Iris pigment epithelial cell (primary cell): ENCODE measurements at places on chromosomes 6 and 20.

DNA sequence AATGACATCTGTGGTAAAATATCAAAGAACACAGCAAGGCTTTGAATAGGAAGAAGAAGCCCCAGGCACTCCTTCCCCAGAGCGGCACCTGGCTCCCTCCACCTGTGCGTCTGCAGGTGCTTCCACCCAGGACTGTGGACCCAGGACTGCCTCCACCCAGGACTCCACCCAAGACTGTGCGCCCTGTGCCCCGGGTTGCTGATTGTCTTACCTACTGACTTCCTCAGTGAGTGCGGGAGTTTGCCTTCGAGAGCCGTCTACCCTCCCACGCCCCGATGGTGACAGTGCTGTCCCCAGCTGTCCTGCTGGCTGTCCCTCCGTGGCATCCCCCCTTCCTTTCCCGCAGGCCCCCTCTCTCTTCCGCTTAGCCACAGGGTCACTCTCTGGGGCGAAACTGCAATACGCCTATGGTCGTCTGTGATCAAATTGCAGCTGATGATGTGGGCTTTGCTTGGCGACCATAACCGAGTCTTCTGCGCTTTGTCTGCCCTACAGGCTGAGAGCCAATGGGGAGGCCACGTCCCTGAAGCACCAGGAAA is 52.1 kb downstream of the IRF4 start:
- no peak for DNase-seq

- DNase-seq = no peak
These were observed 126.5 kb downstream of the CDK19 start for GRCh38 chr6:110688661-110689268.

DNA sequence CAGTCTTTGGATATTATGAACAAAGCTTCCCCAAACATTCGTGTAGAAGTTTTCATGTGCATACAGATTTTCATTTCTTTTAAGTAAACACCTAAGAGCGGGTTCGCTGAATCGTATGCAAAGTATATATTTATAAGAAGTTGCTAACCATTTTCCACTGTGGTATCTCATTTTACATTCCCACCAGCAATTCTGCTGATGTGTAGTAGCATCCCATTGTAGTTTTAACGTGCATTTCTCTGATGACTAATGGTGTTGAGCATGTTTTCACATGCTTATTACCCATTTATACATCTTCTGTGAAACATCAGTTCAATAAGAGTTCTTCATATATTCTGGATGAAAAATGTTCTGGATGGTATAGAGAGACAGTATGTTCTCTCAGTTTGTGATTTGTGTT is 97.4 kb downstream of the IYD start:
- no peak for DNase-seq

- DNase-seq = no peak
These were observed 10.2 kb downstream of the RNASET2 start for GRCh38 chr6:166946125-166946524.

DNA sequence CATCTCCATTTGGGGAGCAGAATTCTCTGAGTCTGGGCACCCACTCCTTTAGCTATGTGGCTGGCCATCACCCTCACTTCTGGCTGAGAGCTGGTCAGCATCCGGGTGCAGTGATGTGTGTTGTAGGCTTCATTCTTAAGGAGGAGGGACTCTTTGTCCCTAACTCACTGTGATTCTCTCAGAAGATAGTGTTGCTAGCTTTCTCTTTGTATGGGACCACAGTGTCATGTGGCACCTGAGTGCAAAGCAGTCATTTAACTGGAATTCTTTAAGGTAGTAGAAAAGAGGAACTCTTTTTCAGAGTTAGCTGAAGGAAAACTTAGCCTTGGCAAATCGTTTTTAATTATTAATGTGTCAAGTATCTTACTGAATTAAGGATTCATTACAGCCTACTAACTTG is 165.9 kb downstream of the JARID2 start:
- DNase-seq = no peak

DNA sequence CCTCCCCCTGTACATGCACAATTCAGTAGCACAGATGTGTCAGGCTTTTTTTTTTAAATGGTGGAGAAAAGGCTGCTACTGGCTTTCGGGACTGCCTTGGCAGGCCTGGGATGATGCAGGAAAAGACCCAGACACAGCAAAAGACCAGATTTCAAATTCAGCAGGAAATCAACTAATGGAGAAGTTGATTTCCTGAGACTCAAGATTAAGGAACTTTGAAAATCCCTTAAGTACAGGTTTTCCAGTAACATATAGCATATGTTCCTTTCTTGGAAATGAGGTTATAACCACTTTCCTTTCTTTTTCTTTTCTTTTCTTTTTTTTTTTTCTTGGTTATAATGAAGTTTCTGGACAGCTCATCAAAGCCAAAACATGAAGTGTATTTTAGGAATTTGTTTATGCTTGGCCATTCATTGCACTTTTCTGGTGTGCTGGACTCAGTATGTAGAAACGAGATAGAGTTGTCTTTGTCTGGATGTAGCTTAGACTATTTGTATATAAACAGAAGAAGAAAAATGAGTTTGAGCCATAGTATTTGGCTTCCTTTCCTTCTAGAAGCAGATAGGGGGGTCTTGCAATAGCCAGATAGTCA is 119.4 kb downstream of the SASH1 start:
- DNase-seq = peak; percentile 69

DNA sequence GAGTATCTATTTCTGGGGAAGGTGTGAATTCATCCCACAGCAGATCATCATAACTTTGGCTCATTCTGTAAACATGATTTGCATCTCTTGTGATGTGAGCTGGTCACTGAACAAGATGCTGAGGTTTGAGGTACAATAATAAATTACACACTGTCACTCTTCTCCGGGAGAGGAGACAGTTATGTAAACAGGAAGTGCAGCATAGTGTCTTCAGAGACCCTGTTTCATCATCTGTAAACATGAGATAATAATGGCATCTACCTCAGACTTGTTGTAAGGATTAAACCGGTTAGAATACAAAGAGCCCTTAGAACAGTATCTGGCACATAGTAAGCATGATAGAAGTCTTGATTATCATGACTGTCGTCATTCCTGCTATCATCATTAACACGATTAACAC is 125.2 kb downstream of the TBC1D7 start:
- no peak for DNase-seq

DNA sequence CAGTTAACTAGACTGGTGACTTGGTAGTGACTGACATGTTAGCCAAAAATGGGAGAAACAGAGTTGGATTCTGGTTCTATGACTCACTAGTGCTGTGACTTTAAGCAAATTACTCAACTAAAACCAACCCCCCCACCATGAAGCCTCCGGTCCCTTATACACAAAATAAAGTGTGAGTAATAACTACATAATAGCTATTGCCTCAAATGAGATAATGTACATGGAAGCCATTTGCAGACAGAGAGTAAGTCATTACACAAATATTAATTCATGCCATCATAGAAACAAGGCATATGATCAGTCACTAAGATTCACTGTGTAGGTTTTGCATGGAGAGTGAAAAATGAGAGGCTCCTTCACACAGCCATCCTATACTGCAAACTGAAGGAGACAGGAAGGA is 111.9 kb downstream of the HIVEP2 start:
- DNase-seq = peak; percentile 95

DNA sequence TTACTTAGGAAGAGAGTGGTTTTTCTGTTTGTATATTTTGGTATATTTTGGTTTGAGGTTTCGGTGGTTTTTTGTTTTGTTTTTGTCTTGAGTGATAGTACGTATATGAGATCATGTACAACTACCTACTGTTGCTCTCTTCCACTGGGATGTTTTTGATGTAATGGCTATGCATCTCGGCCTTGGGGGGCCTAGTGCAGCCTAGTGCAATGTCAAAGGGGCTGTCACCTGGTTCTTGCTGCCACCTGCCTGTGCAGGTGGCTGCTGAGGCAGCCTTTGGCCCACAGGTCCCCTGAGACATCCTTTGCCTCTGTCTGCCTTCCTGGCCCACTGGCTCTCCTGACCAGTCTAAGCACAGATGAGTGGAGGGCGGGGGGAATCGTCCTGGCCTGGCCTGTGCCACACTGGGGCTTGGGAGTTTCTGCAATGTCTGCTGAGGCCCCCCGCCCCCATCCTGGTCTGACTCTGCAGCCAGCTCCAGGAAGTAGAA is 546.6 kb downstream of the CD83 start:
- DNase-seq = no peak

DNA sequence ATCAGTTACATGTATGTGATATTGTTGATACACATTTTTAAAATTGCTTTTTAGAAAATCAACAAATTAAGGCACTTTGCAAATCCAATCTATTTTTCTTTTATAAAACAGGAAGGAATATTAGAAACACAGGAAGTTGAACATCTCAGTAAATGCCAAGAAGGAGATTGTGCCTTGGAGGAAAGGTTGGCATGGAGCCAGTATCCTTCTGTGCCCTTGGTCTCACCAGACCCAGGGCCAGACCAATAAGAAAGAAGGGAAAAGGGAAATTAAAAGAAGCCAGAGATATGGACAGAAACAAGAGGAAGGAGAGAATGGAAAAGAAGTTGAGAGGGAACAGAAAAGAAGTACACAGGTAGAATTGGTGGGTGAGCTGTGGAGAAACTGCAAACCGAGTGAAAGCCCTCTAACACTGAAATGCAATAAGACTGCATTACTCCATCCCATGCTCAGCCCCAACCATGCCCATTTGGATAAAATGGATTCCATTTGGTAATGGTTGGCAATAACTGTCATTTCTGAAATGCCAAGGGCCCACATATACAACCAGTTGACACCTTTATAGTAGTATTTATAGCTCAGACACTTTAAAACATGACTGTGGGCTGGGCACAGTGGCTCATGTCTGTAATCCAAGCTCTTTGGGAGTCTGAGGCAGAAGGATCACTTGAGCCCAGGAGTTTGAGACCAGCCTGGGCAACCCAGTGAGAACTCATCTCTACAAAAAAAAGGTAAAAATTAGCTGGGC is 133.8 kb downstream of the GMPR start:
- no peak for DNase-seq

GRCh38 chr6:166770216-166771116 is 143.4 kb upstream of the RPS6KA2 start:
- DNase-seq = peak; percentile 12

- no peak for DNase-seq
These were observed 128.0 kb upstream of the NT5E start for GRCh38 chr6:85321906-85322305.

DNA sequence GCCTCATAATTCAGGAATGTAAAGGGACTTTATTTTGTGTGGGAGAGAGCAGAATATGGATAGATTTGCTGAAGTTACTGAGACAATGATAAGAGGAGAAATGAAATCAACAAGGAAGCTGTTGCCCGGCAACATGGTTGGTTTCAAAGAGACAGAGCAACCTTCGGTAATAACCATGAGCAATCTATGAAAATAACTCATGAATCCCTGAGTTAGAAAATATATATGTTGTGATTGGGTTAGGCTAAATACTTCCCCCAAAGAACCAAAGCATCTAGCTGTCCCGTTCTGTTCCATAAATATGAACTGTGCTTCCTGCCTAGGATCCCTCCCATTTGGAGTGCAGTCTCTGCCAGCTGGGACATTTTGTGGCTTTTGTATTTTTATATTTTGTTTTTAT is 23.1 kb downstream of the SERPINB1 start:
- DNase-seq = peak; percentile 68

DNA sequence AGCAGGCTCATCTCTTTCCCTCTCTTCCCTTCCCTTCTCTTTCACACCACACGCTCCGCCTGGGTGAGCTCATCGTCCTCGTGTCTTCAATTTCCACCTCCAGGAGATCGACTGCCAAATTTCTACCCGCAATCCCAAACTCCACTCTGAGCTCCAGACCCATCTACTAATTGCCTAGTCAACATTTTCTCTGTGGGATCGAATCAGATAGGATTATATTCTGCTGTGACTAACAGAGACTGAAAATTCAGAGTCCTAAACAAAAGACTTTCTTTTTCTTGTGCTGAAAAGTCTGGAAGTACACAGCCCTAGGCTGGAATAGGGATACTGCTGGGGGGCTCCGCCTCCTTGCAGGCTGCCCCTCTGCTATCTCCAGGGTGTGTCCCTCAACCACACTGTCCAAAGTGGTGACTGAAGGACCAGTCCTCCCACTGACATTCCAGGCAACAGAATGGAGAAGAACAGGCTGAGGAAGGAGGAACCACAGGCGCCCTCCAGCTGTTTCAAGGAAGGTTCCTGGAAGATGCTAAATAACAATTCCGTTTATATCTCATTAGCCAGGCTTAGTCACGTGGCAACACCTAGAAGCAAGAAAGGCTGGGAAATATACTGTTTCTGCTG is 5.0 kb upstream of the HSPA12B start:
- no peak for DNase-seq

DNA sequence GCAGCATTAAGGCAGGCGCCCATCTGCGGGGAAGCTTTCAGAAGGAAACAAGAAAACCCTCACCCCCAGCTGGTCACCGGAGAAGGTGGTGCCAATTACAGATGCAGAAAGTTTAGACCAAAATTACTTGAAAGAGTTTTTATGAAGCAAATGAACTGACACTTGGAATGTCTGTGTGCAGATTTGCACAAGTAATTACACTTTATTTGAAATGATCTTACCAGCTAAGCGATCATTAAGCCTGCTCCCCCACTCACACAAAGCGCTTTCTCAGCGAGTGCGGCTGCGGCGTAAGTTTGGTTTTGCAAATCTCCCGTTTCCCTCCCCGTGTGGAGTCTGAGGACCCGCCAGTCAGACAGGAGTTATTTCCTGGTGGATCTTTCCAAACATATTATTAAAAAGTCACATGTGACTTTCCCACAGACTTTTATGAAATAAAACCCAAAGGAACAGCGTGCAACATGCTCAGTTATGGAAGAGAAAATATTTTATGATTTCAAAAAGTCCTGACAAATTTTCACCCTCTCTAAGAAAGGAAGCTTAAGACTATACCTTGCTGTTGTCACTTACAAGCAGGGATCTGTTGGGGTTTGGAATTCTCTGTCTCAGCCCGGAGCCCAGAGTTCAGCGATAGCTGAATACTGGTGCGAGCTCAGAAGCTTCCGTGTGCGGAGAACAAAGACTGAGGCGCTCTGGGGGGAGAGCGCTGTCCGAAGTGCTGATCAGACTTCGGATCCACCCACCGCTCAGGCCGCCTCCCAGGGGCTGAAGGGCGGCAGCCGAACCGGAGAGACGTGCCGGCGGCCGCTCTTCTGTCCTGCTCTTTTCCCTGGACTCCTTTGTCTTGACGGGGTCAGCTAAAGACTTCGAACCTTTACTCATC is 2.7 kb upstream of the MYT1 start:
- peak; percentile 39 for DNase-seq

DNA sequence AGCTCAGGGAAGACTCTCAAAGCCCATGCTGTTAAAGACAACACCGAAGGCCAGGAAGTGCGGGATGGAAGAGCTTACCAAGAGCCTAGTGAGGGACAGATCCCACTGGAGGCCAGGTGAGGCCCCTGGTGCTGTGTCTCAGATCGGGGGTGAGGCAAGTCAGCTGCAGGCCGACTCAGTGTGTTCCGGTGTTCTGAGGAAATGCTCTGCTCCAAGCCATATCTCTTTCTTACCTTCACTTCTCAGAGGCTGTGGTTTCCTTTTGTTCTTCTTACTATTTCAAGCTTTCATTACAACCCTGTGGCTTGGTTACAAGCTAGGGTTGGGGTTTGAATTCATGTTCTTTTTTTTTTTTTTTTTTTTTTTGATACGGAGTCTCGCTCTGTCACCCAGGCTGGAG is 114.3 kb upstream of the ZFP64 start:
- DNase-seq = no peak

DNA sequence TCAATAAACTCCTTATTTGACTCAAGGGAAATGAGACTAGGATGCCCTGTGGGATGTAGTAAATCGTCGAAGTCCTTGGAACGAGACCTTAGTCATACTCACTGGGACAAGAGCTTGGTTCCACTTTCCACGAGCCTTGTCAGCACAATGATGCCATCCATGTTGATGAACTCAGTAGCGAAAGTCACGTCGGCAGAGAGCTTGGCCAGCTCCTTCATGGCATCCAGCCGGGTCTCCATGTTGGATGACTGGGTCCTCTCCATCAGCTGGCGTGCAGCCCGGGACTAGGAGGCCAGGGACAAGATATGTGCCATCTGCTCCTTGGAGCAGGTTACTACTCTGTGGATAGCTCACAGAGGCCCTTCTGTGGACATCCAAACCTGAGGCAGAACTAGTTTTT is 17.5 kb downstream of the ELMO2 start:
- DNase-seq = no peak
